Activated T-cell treated with anti-CD3 and anti-CD28 coated beads, Interleukin-2, amount 50 U/mL, for 24 hours (primary cell): ENCODE measurements at places on chromosomes 4 and X.

GRCh38 chrX:27575565-27575964, 14.6 kb upstream of the DCAF8L2 start:
- no peak for DNase-seq

GRCh38 chrX:129980001-129980401, 2.4 kb upstream of the BCORL1 start:
- DNase-seq: peak; percentile 53

DNA sequence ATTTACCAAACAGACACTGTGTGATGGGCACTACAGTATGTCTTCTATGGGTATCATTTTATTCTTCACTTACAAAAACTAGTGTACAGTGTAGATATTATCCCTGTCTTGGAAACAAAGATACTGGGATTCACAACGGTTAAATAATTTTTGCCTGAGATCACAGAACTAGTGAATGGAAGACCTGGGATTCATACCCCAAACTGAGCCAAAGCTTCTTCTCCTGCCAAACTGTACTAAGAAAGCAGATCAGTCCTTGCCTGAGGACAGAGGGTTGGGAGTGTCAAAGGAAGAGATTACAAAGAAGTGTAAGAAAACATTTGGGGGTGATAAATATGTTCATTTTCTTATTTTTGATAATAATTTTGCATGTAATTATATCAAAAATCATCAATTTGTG, 43.1 kb downstream of the PPA2 start:
- DNase-seq: no peak

DNA sequence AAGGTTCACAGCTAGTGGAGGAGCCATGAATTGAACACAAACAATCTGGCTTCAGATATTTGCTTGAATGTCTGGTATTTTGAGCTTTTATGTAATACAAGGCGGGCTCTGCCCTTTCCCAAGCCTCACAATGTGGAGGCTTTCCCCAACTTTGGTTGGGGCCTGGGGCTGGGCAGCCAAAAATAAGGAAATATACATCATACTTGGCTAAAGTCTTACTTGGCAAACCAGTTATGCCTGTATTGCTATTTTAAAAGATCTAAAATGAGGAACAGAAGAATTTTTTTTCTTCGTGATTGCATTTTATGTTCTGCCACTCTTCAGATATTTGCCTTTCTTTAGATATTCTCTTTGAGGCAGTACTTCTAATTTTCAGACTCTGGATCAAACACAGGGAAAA, 26.1 kb downstream of the ARFIP1 start:
- DNase-seq: no peak

DNA sequence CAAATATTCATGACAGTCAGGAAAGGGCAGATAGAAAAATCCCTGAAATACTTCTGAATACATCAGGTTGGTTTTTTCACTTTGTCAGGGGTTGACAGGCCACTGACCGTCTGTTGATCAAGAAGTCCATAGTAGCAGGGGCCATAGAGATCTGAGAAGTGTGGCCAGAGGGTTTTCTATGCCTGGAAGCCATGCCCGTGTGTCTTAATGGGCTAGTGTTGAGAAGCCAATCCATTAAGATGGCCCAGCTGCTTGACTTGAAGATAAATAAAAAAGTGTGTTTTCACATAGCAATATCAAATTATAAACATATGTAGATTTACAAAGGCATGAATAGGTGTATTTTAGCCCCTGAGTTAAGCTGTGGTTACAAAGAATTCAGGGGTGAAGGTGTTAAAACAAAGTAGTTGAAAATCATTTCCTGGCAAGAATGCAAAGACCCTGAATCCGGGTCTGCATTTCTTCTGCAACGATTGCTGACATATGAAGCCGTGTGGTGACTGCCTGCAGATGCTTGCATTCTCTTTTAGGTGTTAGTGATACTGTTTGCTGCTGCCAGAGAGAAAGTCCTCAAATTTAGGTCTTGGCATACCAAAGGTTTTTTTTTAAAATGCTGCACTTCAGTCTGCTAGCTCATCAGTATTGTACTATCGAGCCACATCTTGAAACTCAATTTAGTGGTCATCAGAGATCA, 9.3 kb upstream of the LIMCH1 start:
- no peak for DNase-seq

- no peak for DNase-seq
Observed at GRCh38 chr4:146232131-146232722, 17.9 kb downstream of the REELD1 start.

GRCh38 chr4:2570551-2571222, 34.2 kb downstream of the FAM193A start:
- DNase-seq: peak; percentile 68

GRCh38 chrX:131901546-131901945, 121.6 kb upstream of the STK26 start:
- no peak for DNase-seq

- no peak for DNase-seq
Observed at GRCh38 chr4:39713691-39714090, 15.8 kb downstream of the UBE2K start.

GRCh38 chrX:136607236-136607635, 40.7 kb upstream of the CD40LG start:
- DNase-seq: no peak

DNA sequence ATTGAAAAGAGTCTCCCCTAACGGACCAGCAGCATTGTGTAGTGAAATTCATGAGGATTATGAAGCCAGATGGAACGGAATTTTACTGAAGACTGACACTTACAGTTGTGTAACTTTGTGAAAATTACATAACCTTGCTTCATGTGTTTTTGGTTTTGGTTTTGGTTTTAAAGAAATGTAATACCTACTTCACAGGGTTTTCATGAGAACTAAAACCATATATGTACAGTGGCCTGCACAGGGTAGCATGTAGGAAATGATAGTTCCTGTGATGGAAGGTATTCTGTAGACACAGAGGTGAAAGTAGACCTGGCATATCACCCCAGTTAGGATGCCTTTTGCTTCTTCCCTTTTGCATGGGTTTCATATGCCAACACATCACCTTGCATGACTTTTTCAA, 247.0 kb downstream of the BANK1 start:
- no peak for DNase-seq

GRCh38 chr4:145283909-145284308, 103.5 kb upstream of the OTUD4 start:
- DNase-seq: no peak

- DNase-seq: no peak
Observed at GRCh38 chrX:124362072-124362471, 15.7 kb downstream of the SH2D1A start.

- no peak for DNase-seq
Observed at GRCh38 chr4:83320548-83320947, 14.1 kb downstream of the HPSE start.

GRCh38 chrX:130014770-130015169, 32.3 kb downstream of the BCORL1 start:
- no peak for DNase-seq

DNA sequence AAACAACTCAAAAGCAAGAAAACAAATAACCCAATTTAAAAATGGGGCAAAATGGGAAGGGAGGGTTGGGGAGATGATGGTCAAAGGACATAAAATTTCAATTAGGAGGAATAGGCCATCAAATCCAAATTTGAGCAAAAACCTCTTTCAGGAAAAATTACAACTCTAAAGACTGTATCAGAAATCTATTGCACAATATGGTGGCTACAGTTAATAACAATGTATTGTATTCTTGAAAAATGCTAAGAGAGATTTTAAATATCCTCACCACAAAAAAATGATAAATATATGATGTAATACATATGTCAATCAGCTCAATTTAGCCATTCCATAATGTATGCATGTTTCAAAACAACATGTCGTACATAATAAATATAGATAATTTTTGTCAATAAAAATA, 60.7 kb downstream of the RELL1 start:
- DNase-seq: no peak

- DNase-seq: no peak
Observed at GRCh38 chrX:79408623-79409322, 41.6 kb upstream of the ITM2A start.

- DNase-seq: no peak
Observed at GRCh38 chr4:184420881-184421416, 53.4 kb downstream of the IRF2 start.

DNA sequence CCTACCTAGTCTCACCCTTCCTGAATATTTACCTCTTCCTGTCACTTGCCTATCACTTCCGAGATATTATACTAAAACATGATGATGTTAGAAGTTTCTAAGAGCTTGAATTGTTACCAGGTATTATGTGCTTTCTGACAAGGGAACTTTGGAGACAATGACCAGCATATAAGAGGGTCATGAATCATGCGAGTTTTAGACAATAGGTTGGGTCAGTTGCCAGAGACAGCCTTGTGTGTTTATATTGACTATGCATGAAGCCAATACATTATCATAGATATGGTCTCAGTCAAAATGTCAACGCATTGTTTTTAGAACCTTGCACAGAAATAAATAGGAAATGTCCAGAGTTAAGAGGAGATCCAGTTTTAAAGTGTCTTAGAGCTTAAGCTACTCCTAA, 116.8 kb downstream of the KLHL4 start:
- DNase-seq: no peak

DNA sequence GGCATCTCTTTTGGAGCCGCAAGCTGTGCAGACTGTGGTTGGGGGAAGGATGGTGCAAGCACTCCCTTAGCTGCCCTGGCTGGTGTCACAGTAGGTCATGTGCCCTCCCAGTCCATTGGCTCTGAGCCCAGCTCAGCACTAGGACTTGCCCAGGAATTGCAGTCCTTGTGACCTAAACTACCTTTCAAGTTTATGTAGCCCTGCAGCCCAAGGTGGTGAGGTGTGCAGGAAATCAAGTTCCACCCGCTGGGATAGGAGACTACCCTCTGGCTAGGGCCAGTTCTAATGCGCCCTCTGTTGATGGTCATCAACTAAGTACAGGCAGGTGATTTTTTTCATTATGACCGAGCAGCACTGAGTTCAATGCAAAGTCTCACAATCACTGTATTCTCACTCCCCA, 335.2 kb downstream of the UBE2NL start:
- no peak for DNase-seq

- DNase-seq: no peak
Observed at GRCh38 chr4:112765317-112765974, 128.5 kb downstream of the LARP7 start.

DNA sequence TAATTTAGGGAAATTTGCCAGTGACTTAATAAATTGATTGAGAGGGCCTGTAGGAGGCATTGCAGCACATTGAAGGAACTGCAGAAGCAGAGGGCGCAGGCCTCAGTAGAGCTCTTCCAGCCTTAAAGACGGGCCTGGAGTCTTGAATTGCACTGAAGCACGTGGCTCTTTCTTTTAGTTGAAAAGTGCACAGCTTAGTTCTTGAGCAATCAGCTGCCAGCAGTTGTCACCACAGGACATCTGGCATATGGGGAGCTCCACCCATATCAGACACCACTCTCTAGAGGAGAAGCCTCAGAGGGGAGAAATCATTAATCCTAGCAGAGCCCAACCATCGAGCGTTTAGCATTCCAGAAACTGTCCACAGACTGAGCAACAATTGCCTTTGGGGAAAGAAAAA, 16.0 kb upstream of the FGF16 start:
- DNase-seq: no peak

DNA sequence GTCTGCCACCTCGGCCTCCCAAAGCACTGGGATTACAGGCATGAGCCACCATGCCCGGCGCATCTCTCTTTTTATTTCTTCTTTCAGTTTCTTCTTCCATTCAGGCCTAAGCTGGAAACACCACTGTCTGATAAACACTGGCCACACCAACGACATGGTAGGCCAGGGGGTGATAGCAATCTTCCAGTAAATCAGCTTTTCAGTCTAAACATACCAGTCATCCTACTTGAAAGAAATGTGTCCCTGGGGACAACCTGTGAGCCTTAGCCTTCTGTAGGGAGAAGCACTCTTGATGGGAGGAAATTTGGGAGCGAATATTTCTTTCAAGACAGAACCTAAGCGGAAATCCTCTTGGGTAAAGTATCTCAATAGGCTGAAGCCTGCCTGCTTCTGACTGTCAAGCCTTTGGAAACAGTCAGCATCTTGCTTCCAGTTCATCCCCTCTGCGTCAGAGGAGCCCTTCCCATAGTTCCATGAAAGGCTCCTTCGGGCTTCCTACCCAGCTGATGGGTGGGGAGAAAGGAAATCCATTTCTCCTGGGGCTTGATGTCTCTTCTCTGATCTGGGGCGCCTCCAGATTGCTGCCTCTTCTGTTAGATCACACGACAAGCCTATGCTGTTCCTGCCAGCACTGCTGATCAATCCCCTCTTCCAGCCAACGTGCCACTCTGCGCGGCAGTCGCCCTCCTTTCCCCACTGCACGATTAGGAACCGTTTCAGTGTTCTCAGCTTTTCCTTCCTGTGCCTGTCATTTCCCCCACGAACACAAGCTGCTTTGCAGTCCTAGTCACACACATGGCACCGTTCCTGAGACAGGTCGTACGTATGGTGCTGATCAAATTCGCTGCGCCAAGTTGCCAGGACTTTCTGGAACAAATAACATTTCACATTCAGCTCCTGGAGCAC, 49.5 kb upstream of the CBR4 start:
- DNase-seq: no peak

- DNase-seq: peak; percentile 99
Observed at GRCh38 chr4:6269616-6270511, at the start of gene WFS1. Gene WFS1, plus strand, starts transcription at chr4:6269850. Its CDS starts 7,606 bp downstream, at chr4:6277456.

GRCh38 chrX:132226169-132226568, 6.9 kb upstream of the RAP2C start:
- no peak for DNase-seq

DNA sequence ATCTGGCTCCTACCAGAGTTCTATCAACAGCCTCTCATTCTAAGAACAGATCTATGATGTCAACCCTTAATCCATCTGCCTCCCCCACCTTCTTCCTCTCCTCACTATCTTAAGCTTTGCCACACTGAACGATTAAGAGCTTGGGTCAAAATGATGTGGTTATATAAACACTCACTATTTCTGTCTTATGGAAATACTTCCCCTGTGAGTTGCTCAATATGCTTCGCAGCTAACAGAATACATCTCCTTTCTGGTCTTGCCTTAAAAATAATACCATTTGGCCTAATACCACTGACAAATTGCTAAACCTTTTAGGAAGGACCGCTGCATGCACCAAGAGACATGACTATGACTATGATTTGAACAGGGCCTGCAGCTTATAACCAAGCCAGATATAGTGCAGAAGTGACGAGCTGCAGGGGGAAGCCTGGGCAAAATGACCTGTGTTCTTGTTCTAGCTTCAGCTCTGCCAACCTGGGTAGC, 130.9 kb downstream of the RNF150 start:
- no peak for DNase-seq
